Stimulated activated CD4-positive, alpha-beta T cell treated with anti-CD3 and anti-CD28 coated beads, Interleukin-4, amount 100 ng/mL, for 24 hours (primary cell): ENCODE measurements at places on chromosomes 13 and 19.

DNA sequence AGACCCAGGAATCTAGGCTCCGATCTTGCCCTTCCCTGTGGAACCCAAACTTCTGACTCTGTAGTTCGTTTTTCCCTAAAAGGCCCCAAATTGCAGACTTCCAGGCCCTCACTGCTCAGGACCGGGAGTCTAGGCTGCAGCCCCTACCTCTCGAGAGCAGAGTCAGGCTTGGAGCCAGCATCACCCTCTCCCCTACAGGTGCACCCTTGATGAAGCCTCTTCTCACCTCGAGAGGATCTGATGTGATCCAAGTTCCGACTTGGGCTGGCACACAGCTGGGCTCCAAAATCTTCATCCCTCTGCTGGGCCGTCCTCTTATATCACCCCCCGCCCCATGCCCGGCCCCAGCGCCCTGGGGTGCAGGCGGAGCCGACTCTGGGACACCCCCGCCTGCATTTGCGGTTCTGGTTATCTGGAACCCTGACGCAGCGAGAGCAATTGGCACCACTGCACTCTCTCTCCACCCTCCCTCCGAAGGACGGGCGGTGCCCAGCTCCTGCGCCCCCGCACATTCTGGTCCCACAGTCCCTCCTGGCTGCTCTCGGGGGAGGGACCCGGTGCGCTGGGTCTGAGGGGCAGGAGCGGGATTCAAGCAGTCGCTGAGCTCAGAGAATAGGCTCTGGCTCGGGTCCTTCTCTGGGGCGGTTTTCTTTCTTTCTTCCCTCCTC, at the start of gene KLK7:
TSS of gene KLK7 (minus strand) at position 293 of the 668 bp plus-strand sequence. CDS start 1,518 bp downstream, outside the sequence.
- DNase-seq = no peak

GRCh38 chr13:67063036-67063435, 167.1 kb downstream of the PCDH9 start:
- no peak for DNase-seq

DNA sequence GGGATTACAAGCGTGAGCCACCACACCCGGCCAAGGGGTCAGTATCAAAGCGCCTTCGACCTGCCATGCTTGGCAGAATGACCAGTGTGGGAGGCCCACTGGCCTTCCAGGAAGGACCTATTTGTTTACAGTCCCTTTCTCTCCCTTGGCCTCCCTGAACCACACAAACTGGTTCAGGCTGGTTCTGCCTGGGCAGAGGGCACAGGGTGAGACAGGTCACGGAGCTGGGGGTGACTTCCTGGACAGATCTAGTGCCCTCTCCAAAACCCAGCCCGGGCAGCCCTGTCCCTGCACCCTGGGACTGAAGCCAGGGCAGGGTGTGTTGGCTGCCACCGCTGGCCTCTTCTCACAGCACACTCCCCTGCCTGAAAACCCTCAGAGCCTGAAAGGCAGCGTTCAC, 11.3 kb downstream of the PLEKHF1 start:
- DNase-seq = no peak

DNA sequence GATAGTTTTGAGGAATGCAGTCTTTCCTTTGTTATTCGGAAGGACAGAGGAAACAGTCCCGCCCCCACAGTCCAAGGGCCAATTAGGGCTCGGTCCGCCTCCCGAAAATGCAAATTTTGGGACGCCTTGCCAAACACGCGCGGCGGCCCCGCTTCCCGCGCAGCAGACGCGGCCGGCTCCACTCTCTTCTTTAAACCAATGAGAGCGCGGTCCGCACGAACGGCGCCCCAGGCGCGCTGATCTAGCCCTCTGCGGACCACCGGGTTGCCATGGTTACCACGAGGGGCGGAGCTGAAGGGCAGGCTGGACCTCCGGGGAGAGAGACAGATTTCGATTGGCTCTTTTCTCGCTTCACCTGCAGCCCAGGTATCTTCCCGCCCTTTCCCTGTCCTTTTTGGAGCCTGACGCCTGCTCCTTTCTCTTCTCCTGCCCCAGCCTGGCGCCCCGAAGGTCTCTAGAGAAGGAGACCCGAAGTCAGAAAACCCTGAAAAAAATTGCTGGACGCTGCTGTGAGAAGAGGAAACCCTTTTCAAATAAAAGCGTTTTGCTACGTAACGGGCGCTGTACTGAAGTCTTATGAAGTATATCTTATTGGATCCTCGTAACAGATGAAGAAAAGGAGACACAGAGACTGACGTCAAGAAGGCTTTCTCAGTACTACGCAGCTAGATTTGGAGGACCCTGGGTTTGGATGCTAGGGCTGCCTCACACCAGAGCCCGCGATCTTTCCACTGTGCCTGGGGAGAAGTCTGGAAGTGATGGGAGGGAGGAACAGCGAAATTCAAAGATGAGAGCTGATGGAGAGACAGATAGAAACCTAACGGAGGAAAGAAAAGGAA, 2.0 kb downstream of the PTH2 start:
- peak; percentile 34 for DNase-seq

DNA sequence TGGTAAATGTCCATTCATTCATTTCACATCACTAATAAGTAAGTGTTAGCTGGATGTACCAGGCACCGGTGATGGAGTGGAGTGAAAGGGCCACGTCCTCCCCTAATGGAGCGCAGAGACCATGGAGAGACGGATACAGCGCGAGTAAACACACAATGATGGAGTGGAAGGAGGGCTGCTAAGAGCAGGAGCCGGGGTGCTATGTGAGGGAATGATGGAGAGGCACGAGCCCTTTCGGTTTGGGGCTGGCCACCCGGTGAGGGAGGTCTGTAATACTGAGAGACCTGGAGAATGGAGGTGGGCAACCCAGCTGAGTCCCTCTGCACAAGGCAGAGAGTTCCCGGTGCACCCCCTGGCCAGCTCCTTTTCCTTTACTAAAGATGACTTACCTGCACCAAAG, 53.7 kb downstream of the PEPD start:
- DNase-seq = no peak

DNA sequence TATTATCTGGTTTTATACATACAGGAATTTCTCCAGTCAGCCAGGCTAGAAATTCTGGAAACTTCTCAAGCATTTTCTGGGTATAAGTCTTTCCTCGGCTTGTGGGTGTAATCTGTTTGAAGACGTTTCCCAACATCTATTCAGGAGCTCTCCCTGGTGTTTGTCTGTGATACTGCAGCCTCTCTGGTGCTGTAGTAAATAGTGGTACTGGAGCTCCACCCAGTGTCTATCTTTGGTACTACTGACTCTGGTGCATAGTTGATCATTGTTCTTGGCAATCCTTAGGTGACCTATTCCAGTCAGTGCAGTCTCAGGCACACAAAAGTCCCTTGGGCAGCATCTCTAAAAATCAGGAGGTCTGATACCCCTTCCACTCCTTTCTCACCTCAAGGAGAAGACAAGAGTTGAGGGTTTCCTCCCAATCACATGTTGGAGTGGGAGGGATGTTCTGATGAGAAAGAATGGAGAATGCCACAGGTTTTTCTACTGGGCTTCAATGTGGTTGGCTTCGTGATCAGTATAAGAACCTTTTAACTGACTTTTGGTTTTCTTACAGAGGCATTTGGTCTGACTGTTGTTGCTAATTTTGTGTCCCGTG, 115.5 kb downstream of the CYSLTR2 start:
- peak; percentile 93 for DNase-seq

DNA sequence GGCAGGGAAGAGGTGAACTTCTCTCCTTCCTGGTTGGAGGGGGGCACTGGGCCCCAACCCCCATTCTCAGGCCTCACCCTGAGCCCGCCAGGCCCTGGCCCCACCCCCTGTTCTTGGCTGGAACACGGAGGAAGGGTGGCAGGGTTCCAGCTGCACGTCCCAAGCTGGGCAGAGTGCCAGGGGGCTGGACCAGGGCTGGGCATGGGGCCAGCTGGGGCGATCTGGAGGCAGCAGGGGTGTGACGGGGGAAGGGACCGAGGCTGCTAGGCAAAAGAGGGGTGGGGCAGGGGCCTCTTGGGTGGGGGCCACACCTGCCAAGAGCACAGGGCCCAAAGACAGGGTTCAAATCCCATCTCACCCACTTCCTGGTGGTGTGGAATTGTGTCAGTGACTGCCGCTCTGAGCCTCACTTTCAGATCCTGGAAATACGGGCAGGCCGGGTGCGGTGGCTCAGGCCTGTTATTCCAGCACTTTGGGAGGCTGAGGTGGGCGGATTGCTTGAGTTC, 2.2 kb downstream of the HIF3A start:
- no peak for DNase-seq

- no peak for DNase-seq
These were observed 7.9 kb upstream of the FCGBP start for GRCh38 chr19:39942366-39942730.

DNA sequence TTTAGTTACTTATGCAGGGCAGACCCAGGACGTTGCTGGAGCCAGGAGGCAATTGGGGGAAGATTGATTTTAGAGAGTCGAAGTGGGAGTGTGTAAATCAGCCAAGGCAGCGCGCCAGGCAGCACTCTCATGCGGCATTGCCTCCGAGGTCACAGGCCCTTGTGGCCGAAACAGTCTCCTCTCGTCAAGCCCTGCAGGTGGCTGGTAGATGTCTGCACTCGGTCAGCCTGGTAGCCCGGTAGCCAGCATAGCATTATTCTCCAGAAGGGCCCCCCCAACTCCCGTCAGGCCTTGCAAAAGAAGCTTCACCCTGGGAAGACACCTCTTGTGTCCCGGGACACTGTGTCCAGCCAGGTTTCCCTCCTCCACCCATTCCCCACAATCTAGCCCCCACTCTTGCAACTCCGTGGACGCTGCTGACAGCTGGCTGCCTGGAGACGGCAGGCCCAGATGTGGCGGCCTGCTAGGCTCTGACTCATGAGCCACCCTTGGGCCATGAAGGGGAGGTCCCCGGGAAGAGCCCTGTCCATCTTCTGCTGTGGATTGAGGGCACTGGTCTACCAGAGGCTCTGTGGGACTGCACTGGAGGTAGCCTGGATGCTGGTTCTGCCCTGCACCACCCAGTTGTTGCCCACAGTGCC, 2.6 kb upstream of the PEPD start:
- DNase-seq = no peak

- DNase-seq = no peak
These were observed 198.7 kb upstream of the SERP2 start for GRCh38 chr13:44174769-44175425.

- DNase-seq = peak; percentile 98
These were observed 1.9 kb downstream of the LYPD3 start for GRCh38 chr19:43463381-43464133.

- peak; percentile 84 for DNase-seq
These were observed 567 bp upstream of the SMG9 start for GRCh38 chr19:43755256-43755801.

GRCh38 chr13:26050568-26051230, 1.1 kb downstream of the SHISA2 start:
- no peak for DNase-seq

DNA sequence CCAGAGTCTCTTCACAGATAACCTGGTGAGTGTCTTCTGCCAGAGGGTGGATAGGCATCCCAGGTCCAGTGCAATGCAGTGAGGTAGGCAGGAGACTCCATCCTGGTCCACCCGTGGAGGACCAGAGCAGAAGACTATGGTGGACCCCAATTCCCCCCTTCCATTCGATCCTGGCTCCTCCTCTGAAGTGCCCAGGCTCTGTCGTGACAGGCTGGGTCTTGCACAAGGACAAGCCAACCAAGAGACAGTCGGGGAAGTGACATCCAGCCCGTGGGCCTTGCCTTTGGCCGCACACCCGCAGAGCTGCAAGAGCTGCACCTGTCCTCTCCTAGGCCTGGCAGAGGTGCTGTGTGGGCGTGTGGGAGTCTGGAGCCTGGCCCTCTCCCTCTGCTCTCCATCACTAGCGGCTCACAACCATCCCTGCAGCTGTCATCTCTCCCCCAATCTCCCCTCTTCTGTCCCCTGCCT, 3.1 kb downstream of the ZNF784 start:
- DNase-seq = no peak

GRCh38 chr19:39941151-39941550, 6.7 kb upstream of the FCGBP start:
- DNase-seq = no peak

- DNase-seq = no peak
These were observed 42.3 kb downstream of the ZNF611 start for GRCh38 chr19:52692431-52693008.

- no peak for DNase-seq
These were observed 21.0 kb downstream of the STARD13 start for GRCh38 chr13:33264620-33264978.

GRCh38 chr19:35329323-35329722, 336 bp downstream of the CD22 start:
- DNase-seq = no peak

DNA sequence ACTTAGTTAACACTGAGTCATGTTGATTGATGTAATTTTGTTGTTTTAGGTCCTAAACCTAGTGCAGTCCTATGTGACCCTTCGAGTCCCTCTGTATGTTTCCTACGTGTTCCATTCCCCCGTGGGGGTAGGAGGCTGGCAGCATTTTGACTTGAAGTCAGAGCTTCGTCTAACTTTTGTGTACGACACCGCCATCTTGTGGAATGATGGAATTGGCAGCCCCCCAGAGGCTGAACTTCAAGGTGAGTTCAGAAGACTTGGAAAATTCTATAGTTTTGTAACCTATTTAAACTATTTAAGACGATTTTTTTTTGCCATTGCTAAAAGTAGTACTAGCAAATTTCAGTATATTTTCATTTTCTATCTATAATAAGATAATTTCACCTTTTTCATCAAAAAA, 117.9 kb downstream of the STOML3 start:
- DNase-seq = peak; percentile 37

DNA sequence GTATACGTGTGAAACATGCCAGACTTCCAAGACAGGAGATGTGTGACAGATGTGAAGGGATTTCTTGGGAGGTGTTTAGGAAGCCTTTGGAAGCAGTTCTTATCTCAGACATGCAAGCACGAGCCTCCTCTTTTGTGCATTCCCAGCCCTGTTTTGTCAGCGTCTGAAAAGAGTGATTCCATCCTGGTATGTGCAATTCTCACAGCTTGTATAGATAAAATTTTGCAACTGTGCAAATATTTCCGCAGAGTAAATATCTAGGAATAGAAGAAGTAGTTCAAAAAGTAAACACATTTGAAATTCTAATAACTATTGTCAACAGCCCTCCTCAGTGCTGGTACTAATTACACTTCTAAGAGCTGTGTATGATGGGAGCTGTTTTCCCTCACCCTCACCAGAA, 72.3 kb upstream of the C1QTNF9B start:
- DNase-seq = no peak

GRCh38 chr13:26075498-26075897, 23.7 kb upstream of the SHISA2 start:
- no peak for DNase-seq

DNA sequence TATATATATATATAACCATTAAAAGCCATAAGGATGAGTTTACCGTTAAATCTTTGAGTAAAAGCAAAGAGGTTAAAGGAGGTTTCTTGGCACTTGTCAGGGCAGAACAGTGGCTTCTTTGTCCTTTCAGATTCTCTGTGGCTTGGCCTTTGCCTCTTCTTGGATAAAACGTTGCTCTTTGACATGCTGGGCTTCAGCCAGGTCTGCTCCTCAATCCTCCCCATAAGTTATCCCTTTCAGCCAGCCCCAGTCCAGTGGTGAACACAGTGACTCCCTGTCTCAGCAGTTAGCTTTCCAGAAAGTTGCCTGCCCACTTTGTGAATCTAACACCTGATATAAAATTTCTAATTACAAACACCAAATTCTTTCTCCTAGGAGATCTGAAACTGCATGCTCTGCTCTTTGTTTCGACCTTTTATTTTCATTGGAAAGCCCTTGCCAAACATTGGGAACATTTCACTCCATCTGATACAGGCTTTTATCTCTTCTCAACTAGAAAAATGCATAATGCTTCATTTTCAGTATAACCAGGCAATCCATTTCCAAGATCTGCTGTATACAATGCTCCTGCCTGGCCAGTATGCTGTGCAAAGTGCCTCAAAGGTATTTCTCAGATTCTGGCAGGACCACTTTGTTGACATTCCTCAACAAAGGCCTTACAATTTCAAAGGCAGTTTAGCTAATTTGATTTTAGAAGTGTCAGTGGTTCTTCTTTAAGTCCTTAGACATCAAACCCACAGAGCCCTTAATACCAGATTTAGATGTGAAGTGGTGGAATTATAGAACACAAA, 16.2 kb upstream of the MED4 start:
- DNase-seq = no peak
